ENCODE measurements at places on chromosomes 12 and 14.

- DNase-seq: peak; percentile 60
Observed at GRCh38 chr12:53659011-53659551, 16.8 kb downstream of the ATP5MC2 start.

- no peak for DNase-seq
Observed at GRCh38 chr14:80395031-80395430, 183.7 kb upstream of the DIO2 start.

DNA sequence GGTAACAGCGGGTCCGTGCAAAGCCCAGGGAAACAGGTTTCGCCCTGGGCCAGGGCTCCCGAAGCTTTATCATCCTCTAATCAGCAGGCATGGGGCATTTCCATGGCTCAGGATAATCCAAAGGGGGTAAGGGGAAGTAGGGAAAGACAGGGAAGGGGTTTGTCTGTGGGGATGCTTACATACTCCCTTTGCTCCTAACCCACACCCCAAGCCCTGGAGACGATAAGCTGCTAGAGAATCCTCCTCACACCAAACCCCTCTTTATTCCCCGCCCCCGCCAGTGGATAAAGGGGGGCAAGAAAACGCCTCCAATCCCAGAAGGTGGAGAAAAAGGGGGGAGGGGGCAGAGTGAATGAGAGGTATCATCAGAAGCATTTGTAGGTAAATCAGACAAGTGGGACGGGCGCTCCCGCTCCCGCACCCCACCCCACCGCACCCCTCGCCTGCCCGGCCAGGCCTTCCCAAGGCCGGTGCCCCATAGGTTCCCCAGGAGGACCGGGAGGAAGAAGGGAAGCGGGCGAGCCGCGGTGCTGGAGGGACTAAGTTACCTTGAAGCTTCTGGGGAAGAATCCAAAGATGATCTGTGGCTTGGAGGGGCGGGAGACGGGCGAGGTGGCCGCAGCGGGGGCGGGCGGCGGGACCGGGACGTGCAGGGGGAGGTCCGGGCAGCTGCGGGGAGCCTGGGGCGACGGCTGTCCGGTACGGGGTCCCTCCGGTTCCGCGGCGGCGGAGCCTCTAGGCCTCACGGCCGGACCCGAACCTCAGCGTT, 762 bp downstream of the PPP2R5E start:
- peak; percentile 46 for DNase-seq

DNA sequence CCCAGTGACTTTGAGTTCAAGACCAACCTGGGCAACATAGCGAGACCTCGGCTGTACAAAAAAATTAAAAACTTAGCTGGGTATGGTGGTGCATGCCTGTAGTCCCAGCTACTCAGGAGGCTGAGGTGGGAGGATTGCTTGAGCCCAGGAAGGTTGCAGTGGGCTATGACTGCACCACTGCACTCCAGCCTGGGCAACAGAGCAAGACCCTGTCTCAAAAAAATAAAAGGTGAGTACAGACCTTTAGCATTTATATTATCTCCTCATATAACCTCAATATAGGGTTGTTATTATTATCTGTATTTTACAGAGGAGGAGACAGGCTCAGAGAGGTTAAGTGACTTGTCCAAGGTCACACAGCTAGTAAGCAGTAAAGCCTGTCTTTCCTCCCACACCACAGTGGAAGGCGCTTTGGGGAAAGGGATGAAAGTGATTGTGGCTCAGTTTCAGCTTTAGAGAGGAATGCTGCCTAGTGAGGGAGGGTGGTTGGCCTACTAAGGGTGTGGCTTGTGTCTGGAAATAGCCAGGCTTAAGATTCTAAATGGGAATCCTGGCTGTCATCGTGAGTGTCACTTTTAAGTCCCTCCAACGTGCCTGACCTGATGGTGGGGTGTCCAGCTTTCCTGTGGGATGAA, 7.2 kb downstream of the TPCN1 start:
- peak; percentile 46 for DNase-seq

- DNase-seq: no peak
Observed at GRCh38 chr12:79548610-79548924, 142.2 kb downstream of the PAWR start.
